IPS DF 6.9 (cell line): ENCODE measurements at places on chromosomes 2 and 18.

GRCh38 chr2:159066541-159067156, 98.2 kb downstream of the TANC1 start:
- no peak for DNase-seq

GRCh38 chr2:22970284-22970975, 414.5 kb upstream of the KLHL29 start:
- DNase-seq = no peak

DNA sequence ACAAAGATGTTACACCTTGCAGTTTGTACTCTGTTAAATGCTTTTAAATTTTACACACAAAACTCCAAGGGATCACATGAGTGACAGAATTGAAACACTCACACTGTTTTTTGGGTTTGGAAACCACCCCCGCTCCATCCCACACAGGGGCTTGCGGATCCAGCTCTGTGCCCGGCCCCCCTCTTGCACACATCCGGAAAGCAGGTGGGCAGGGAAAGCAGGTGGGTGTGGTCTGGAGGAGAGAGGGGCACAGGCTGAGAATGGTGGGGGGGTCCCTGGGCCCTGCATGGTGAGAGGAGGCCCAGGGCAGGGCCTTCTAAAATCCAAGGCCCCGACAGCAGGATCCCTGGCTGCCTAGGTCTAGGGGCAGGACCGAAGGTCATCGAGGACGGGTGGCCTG, 88.5 kb upstream of the HPCAL1 start:
- DNase-seq = no peak

DNA sequence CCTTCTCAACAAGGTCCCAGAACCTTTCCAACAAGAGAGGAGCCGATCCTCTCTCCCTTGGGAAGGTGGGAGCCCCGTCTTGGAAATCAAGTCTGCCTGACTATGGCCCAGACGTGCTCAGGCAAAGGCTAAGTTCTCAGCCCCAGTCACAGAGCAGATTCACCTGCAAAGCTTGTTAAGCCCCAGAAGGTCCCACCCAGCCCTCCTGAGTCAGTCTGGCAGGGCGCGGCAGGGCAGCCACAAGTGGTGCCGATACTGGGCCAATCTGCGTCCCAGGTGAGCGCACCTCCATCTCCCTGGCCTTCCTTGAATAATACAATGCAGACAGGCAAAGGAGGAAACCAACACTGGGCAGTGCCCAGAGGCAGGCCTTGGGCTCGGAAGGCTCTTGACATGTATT, 15.0 kb downstream of the CRACDL start:
- DNase-seq = no peak

- DNase-seq = no peak
Observed at GRCh38 chr2:45105050-45105582, 95.9 kb upstream of the SIX2 start.

GRCh38 chr2:44932564-44933392, 8.7 kb upstream of the SIX3 start:
- no peak for DNase-seq

- no peak for DNase-seq
Observed at GRCh38 chr18:25306671-25307070, 45.3 kb downstream of the ZNF521 start.

GRCh38 chr2:74426181-74426758, 4.7 kb downstream of the WDR54 start:
- no peak for DNase-seq

DNA sequence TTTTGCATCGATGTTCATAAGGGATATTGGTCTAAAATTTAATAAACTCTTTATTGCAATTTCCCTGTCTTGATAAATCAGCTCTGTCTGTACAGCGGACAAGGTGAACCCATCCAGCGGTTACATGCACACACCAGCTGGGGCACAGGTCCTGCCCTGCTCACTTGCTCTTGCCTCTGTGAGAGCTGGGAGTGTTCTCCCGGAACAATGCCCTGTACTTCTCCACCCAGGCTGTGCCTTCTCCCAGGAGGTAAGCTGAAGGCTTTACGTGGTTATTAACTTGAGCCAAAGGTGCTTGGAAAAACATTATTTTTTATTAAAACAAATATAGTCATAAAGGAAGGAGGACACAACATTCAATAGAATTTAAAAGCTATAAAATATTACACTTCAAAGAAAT, 117.6 kb downstream of the ALPK2 start:
- no peak for DNase-seq

DNA sequence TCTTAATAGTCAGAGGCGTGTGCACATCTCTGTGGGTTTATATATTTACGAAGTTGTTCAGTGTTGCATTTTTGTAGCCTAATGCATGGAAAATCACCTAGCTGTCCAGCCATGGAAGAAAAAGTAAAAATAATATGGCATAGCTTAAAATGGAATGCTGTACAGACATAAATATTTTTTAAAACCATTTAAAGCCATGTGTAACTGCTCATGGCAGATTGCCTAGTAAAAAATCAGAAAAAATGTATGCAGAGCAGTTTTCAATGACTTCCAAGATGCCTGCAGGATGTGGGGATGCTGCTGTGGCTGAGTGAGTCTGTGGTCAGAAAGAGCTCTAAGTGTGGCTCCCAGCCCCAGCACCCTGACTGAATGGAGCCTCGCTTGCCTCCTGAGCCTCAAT, 64.8 kb upstream of the ALKAL2 start:
- no peak for DNase-seq

GRCh38 chr18:57659460-57660102, 37.9 kb upstream of the NARS1 start:
- DNase-seq = no peak
